ENCODE measurements at places on chromosomes 1 and 21. TPM values are rescaled to one million over a fixed set of nuclear protein-coding genes. Genes with fewer than 3 reads are reported as not detected.

DNA sequence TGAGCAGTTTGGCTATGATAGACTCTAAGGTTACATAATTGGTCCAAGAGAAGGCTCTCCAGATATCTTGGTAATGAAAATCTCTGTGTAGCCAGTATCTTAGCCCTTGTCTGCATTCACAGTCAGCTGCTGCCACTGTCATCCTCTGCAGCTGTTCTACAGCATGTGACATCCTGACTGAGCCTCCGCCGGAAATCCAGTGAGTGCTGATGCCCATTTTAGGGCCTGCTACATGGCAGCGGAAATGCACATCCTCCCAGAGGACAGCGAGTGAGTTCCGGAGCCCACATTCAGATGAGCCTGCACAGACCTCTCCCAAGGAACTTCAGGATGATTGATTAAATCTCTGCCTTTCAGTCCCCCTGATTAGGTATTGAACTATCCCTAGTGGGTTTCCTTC lies 237.1 kb downstream of the HHIPL2 start:
- peak; percentile 93 for DNase-seq

- DNase-seq: peak; percentile 15
Observed at GRCh38 chr1:46303872-46304326, 401 bp downstream of the UQCRH start.

GRCh38 chr1:228655796-228656394 lies 79.4 kb upstream of the RHOU start:
- no peak for DNase-seq

DNA sequence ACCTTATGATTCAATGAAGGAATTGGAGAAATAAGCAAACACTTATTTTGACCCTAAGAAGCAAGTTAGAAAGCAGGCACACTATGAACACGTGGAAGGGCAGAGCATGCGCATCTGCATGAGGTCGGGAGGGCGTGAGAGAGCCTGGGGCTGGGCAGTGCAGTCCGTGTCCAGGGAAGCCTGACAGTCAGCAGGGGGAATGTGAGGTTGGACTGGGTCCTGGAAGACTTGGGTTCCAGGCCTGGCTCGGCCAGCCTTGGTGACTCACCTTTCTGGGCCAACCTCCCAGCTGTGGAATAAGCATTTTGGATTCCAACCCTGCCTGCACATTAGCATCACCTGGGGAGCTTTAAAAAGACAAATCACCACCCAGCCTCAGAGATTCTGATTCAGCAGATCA lies 26.6 kb upstream of the LMX1A start:
- DNase-seq: peak; percentile 90

Gene DIO1
- total RNA-seq: not detected
